Stimulated activated CD4-positive, alpha-beta T cell treated with anti-CD3 and anti-CD28 coated beads, TNF-alpha, amount 100 ng/mL, for 1 hour (primary cell): ENCODE measurements at places on chromosomes 16 and 17.

GRCh38 chr17:79201536-79202227, 127.1 kb downstream of the ENGASE start:
- no peak for DNase-seq

GRCh38 chr16:6593799-6594198, 738.8 kb upstream of the RBFOX1 start:
- no peak for DNase-seq

DNA sequence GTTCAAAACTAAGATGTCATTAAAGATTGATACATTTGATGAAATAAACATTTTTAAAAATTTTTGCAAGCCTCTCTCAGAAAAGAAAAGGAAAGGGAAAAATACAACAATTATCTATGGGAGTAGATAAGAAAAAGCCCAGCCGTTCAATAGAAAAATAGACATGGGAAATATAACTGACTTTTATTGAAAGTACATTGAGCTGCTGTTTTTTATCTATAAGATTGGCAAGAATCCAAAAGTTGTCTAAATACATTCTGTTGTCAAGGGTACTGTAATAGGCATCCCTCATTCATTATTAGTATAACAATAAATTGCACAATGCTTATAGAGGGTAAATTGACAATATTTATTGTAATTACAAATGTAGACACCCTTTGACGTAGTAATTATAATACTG, 38.4 kb upstream of the IRX6 start:
- DNase-seq: no peak

DNA sequence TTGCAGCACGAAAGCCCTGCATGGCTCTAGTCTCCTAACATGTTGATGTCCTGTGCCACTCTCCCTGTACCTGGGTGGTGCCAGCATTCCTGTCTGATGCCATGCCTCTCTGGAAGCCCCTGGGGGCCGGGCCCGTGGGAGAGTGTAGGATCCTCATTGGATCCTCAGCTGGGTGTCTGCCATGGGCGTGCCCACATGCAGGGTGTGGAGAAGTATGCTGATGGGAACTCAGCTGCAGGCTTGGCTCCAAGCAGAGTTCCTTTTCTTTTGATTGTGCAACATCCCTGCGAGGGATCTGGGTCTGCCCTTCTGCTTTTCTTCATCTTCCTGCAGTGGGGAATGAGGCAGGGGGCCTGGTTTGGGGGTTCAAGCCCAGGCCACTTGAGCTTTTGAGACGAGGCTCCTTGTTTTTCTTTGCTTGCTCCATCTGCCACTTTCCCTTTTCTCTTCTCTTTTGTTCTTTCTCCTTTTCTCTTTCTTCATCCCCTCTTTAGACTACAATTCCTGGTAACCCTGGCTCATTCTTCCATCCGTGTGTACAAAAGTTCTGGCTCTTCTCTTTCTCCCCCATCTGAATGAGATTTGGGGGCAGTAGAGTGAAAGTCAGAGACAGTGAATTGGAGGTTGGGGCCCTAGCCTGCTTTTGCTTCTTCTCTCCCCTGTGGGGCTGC, 32.9 kb downstream of the KSR1 start:
- no peak for DNase-seq

DNA sequence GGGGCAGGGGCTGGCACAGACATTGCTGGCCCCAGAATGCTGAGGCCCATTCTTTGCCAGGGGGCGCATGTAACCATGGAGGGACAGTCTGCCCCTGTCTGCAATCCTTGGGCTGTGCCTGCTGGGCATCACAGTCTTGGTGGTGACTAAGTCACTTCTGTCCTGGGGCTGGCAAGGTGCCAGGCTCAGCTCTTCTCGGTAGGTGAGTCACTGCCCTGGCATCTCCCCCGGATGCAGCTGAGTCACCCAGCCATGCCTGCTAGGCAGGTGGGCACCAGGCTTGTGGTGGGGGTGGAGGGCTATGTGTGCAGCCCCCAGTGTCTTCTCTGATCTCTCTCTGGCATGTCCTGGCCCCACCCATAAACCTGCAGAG, 5.6 kb downstream of the RARA start:
- DNase-seq: peak; percentile 86

DNA sequence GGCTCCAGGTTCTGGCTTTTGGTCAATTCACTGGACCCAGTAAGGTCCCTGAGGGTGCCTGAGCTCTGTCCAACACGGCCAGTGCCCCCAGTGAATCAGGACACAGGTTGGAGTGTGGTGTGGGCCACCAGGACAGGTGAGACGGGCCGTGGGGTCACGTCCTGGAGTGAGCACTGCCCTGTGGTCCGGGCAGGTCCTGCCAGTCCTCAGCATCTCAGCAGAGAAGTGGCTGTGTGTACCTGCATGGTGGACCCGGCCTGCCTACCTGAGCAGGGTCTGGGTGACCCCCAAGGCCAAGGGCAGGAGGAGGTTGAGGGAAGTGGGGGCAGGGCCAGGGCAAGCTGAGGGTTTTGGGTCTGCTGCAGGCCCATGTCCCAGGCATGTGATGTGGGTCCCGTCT, 1.9 kb upstream of the GNG13 start:
- no peak for DNase-seq
